Activated CD4-positive, alpha-beta T cell treated with anti-CD3 and anti-CD28 coated beads, Interleukin-2, amount 10 ng/mL, durations not matched to agents 24 days and 14 days (primary cell): ENCODE measurements at places on chromosomes 5 and 9. TPM values are rescaled to one million over a fixed set of nuclear protein-coding genes. Genes with fewer than 3 reads are reported as not detected.

Gene CTSV
- 0.45 and 0.51 TPM in 2 replicates for total RNA-seq

Gene GPRIN1
- total RNA-seq, result 3.7 TPM in 2 replicates

Gene ANKRD31
- total RNA-seq, result 0.33 and 0.47 TPM in 2 replicates

Gene BHMT2
- total RNA-seq, result not detected in 2 replicates

Gene NPR3
- 0.07 TPM in 1 of 2 replicates, not detected in the other for total RNA-seq

Gene HRH2
- 67.3 and 70.4 TPM in 2 replicates for total RNA-seq

Gene COL5A1
- not detected in 2 replicates for total RNA-seq

Gene TMED9
- 147 and 156 TPM in 2 replicates for total RNA-seq

Gene TNC
- total RNA-seq, result 0.43 and 0.98 TPM in 2 replicates

Gene RLN2
- total RNA-seq, result 0.30 and 1.5 TPM in 2 replicates

DNA sequence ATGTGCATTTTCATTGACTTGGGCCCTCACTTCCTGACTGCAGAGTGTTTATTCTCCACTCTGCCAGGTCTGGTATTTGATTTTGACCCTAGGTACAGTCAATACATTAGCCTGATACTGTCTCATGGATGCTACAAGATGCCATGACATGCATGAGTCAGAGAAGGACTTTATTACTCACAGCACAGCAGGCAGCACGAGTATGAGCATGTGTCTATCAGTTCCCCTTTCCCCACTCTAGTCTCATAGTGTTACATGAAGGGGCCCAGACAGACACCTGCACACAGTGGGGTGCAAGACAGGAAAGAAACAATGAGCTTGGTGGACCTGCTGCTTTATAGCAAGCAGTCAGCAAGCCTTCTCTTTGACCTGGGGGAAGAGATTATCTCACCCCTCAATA is 19.6 kb downstream of the ITGA2 start:
- DNase-seq, result peak; percentile 74
- peak overlapping the region; percentile 34 for H3K4me3 ChIP-seq
- peak overlapping the region; percentile 85 for H3K27ac ChIP-seq
- peaks cover 22% of the 10 kb centered on the region for H3K36me3 ChIP-seq
- peaks cover 4% of the 10 kb centered on the region for H3K27me3 ChIP-seq

- H3K36me3 ChIP-seq, result no peaks in the 10 kb centered on the region
- H3K27me3 ChIP-seq, result no peaks in the 10 kb centered on the region
- no peak for DNase-seq
- no peak overlapping the region for H3K27ac ChIP-seq
- H3K4me1 ChIP-seq, result no peaks in the 10 kb centered on the region
- no peak overlapping the region for H3K4me3 ChIP-seq
Measured at GRCh38 chr5:9239071-9239470, 306.8 kb downstream of the SEMA5A start.

DNA sequence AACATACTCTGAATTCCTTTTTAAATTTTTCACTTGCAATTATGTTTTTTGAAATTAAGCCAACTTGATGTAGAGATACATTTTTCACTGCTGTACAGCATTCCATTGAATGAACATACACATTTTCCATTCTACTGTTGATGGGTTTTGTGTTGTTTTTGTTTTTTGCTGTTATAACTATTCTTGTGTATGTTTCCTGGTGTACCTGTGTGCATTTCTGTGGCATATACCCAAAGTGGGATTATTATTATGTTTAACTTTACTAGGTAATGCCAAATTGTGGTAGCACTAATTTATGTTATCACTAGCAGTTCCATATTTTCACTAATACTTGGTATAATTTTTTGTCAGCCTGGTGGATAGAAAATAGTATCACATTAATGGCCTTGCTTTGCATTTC is 2.7 kb downstream of the RFESD start:
- H3K36me3 ChIP-seq, result no peaks in the 10 kb centered on the region
- peaks cover 29% of the 10 kb centered on the region for H3K4me1 ChIP-seq
- no peaks in the 10 kb centered on the region for H3K27me3 ChIP-seq
- H3K27ac ChIP-seq, result no peak overlapping the region
- DNase-seq, result no peak
- H3K4me3 ChIP-seq, result no peak overlapping the region

GRCh38 chr5:42235837-42236236 is 187.4 kb upstream of the GHR start:
- H3K4me3 ChIP-seq, result no peak overlapping the region
- H3K27me3 ChIP-seq, result no peaks in the 10 kb centered on the region
- no peaks in the 10 kb centered on the region for H3K36me3 ChIP-seq
- no peak for DNase-seq

DNA sequence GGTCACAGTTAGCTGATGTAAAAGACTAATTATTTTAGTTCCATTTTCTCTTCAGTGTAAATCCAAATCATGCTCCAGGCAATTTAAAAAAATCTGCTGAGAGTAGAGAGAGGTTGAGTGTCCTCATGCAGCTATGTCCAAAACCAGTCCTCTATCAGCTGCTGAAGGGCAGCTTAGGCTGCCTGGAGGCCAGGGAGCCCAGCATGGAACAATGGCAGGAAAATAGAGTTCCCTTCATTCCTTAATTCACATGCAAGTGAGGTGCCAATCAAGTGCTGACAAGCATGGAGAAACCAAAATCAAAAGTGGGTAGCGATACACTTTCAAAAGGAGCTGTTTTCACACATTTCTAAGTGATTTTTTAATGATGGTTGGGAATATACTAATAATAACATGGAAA is 78.3 kb upstream of the POU5F2 start:
- H3K27me3 ChIP-seq, result no peaks in the 10 kb centered on the region
- no peak overlapping the region for H3K4me3 ChIP-seq
- H3K4me1 ChIP-seq, result no peaks in the 10 kb centered on the region
- DNase-seq, result no peak
- no peaks in the 10 kb centered on the region for H3K36me3 ChIP-seq

GRCh38 chr9:4594994-4595393 is 67.1 kb upstream of the PLPP6 start:
- H3K27ac ChIP-seq, result no peak overlapping the region
- no peak for DNase-seq
- H3K4me1 ChIP-seq, result peaks cover 9% of the 10 kb centered on the region

GRCh38 chr5:64794053-64794770 is 25.5 kb downstream of the CWC27 start:
- H3K27ac ChIP-seq, result no peak overlapping the region
- H3K27me3 ChIP-seq, result no peaks in the 10 kb centered on the region
- H3K36me3 ChIP-seq, result peaks cover 12% of the 10 kb centered on the region
- peaks cover 7% of the 10 kb centered on the region for H3K4me1 ChIP-seq

GRCh38 chr9:134964271-134965055 is 46.8 kb upstream of the FCN1 start:
- no peaks in the 10 kb centered on the region for H3K4me1 ChIP-seq
- H3K27ac ChIP-seq, result no peak overlapping the region
- no peaks in the 10 kb centered on the region for H3K27me3 ChIP-seq
- no peaks in the 10 kb centered on the region for H3K36me3 ChIP-seq

- no peaks in the 10 kb centered on the region for H3K4me1 ChIP-seq
- peaks cover 8% of the 10 kb centered on the region for H3K36me3 ChIP-seq
- no peak overlapping the region for H3K4me3 ChIP-seq
- no peak overlapping the region for H3K27ac ChIP-seq
- DNase-seq, result no peak
- H3K27me3 ChIP-seq, result no peaks in the 10 kb centered on the region
Measured at GRCh38 chr5:72271702-72272101, 48.3 kb downstream of the MRPS27 start.

DNA sequence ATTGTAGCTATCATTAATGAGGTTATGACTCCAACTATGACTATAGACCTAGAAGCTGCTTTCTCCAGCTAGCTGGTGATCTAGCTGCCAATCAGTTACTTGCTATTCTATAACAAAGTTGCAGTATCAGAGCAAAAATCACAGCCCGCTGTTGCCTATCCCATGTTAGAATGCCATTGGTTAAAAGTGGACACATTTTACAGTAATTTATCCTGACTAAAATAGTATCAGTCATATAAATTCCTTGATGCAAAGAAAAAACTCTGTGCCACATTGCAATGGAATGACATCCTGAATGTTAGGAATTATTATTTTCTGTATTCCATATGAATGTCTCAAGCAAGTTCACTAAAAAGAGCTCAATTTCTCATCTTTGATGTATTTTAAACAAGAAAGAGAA is 626.5 kb downstream of the PDE4D start:
- H3K4me1 ChIP-seq, result no peaks in the 10 kb centered on the region
- no peak overlapping the region for H3K4me3 ChIP-seq
- H3K27me3 ChIP-seq, result peaks cover 18% of the 10 kb centered on the region
- no peak overlapping the region for H3K27ac ChIP-seq

DNA sequence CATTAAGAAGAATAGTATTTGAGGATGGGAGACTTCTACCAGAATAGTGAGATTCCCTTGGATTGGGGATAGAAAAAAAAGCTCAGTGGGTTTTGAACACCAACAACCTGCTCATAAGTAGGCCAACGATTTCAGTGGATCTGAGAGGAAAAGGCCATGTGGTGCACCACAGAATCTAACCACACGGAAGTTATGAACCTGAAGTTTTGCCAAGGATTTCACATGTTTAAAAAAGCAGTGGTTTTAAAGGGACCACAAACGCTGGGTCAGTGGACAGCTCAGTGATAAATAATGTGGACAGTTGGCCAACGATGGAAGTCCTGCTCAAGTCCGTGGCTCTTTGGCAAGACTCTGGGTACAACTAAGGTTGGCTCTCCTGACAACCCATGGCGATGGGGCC is 107.2 kb upstream of the TXNDC8 start:
- no peak overlapping the region for H3K4me3 ChIP-seq
- no peak for DNase-seq
- H3K4me1 ChIP-seq, result peaks cover 2% of the 10 kb centered on the region
- H3K27me3 ChIP-seq, result no peaks in the 10 kb centered on the region

GRCh38 chr5:173916233-173916632 is 28.1 kb downstream of the CPEB4 start:
- DNase-seq, result no peak
- no peak overlapping the region for H3K27ac ChIP-seq
- H3K27me3 ChIP-seq, result no peaks in the 10 kb centered on the region
- H3K4me1 ChIP-seq, result peaks cover 6% of the 10 kb centered on the region

DNA sequence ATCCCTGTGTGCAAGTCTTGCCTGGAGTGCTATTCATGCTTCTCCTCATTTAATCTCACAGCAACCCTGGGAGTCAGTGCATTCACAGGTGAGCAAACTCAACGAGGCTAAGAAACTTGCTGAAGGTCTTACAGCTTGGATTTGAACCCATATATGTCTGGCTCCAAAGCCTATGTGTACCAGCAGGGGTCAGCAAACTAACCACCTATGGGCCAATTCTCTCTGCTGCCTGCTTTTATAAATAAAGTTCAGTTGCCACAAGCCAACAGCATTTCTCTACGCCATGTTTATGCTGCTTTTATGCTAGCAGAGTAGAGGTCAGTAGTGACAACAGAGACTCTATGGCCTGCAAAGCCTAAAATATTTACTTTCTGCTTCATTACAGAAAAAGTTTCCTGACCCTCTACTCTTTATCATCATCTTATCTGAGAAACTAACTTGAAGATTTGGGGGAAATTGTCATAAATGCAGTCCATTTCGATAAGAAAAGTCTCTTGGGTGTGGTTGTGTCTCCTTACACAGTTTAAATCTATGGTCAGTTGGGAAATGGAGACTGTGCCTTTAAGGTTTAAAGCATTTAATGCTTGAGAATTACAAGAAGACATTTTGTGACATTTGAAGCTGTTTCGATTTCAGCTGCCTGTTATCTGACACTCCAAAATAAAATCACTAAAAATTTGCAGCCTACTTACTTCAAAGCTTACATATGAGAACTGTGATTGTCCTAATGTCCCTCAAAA is 137.7 kb downstream of the PRELID2 start:
- H3K36me3 ChIP-seq, result no peaks in the 10 kb centered on the region
- no peaks in the 10 kb centered on the region for H3K4me1 ChIP-seq
- H3K4me3 ChIP-seq, result no peak overlapping the region
- H3K27me3 ChIP-seq, result no peaks in the 10 kb centered on the region
- no peak overlapping the region for H3K27ac ChIP-seq

DNA sequence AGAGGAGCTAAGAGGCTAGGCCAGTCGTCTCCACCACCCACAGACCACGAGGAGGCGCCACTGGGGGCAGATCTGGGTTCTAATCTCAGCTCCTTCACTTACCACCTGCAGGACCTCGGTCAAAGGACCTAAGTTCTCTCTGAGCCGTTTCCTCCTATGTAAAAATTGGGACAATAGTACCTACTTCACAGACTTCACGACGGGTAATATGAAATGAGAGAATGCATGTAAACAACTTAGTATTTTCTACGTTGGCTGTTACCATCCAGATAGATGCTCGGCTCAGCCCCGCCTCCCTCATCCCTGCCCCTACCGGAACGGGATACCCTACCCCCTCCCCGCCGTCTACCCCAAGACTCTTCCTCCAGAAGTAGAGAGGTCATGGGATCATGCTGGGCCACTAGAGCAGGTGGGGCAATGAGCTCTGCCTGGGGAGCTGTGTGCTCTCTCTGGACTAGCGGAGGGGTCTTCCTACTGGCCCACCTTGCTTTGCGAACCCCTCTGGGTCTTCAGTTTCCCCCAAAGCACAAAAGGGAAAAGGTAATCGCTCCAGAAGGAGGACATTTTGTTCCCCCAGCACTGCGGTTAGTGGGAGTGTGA is 541 bp downstream of the GNPDA1 start:
- peaks cover 78% of the 10 kb centered on the region for H3K4me1 ChIP-seq
- peak overlapping the region; percentile 90 for H3K4me3 ChIP-seq
- DNase-seq, result peak; percentile 85
- H3K36me3 ChIP-seq, result peaks cover 38% of the 10 kb centered on the region
- H3K27ac ChIP-seq, result peak overlapping the region; percentile 90

GRCh38 chr9:36074870-36075532 is 38.3 kb downstream of the RECK start:
- H3K27ac ChIP-seq, result no peak overlapping the region
- no peaks in the 10 kb centered on the region for H3K27me3 ChIP-seq
- H3K36me3 ChIP-seq, result no peaks in the 10 kb centered on the region

DNA sequence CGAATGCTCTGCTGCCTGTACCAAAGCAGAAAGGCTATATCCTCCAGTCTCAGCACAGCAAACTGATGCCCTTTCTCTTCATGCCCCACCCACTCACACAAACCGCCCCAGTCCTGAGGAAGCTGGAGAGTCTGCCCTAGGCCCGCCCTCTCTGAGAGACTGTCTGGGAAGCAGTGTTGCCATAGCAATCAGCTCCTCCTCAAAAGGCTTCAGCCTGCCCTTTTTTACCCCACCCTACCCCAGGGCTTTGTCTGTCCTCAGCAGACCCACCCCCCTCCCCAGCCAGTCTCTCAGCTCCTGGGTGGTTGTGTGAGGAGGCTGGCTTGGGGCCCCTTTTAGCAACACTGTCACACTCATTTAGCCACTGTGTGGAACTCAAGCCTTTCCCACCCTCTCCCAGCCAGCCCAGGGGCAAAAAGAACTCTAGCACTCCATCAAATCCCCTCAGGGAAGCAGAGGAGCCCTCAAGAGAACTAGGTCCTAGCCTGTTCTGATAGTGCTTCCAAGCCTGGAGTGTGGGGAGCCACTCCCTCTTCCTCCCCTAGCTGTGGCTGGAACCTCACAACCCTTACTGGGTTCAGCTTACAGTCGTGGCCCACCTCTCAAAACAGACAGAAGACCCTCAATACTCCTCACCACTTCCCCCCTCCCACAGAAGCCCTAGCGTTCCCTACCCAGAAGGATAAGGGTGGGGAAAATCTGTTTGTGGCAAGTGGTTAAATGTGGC is 1.4 kb downstream of the ATOSB start:
- H3K4me1 ChIP-seq, result peaks cover 54% of the 10 kb centered on the region
- no peaks in the 10 kb centered on the region for H3K36me3 ChIP-seq
- peak overlapping the region; percentile 94 for H3K27ac ChIP-seq
- H3K4me3 ChIP-seq, result peak overlapping the region; percentile 91
- DNase-seq, result peak; percentile 94
